Amniotic epithelial cell (primary cell): ENCODE measurements at places on chromosomes 4 and X.

DNA sequence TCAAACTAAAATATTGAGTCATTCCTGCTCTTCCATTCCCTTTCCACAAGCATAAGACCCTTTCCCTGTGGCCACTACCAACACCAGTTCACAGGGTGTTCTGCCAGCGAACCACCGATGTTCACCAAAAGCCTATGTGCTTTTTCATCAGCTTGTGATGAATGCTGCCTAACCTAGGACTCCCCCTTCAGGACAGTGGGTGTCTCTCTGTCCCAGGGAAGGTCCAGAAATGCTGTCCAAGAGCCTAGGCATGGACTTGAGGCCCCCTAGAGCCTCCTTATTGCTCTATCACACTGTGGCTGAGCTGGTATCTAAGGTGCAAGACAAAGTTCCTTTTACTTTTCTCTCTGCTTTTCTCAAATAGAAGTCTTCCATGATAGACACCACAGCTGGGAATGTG is 1015.6 kb downstream of the PCDH19 start:
- no peak for DNase-seq

GRCh38 chr4:42600578-42600977 is 56.3 kb downstream of the ATP8A1 start:
- no peak for DNase-seq

GRCh38 chr4:182593864-182594263 is 323.3 kb downstream of the DCTD start:
- DNase-seq, result no peak

DNA sequence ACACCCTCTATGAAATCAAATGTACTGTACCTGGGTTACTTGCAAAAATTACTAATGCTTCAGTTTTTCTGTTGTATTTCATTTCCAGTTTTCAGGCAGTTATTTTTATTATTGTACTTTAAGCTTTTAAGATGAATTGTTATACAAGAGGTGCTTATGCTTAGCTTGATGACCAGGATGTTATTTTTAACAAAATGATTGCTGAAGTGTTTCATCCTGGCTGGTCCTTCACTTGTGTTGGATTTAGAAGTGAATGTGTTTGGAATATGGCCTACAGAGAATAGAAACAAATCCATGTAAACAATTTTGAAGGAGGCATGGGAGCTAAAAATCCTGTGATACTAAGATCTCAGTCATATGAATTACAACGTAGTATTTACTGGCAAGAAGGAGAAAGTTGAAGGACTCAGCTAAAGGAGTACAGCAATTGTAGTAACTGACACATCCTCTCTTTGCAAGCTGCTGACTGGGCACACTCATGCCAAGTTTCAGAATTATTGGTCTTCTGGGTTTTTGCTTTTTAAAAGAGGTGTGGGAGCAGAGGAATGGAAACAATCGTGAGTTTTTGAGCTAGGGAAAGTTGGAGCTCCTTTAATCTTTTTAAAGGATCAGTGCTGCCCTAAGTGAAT is 9.2 kb downstream of the UBE2A start:
- no peak for DNase-seq

- peak; percentile 60 for DNase-seq
Measured at GRCh38 chr4:168743601-168744000, 246.7 kb downstream of the PALLD start.

DNA sequence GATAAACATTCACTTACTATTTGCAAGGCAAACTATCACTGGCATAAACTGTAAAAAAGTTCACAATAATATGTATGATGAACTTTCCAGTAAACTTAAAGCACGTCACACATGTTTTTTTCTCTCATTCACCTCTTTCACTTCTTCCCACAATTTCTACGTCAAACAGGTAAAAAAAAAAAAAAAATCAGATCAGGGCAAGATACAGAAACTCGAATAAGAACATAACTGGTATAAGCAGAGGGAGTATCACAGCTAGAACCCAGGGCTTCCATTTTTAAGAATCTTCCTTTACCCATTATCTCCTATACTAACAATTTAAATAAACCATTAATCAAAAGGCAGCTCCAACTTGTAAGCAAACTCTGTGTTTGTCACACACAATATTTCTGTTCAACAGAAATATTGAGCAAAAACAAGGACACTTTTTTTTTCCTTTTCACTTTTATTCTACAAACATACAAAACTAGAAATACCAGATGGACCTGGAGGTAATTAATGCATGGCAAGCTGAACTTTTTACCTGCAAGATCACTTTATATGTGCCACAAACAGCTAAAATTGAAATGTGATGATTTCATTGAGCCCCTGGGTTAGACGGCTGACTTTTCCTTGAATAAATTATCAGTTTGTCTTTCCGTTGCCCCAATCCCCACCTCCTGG is 47.5 kb upstream of the NSUN7 start:
- DNase-seq, result no peak

GRCh38 chrX:12360986-12361598 is 222.8 kb downstream of the FRMPD4 start:
- peak; percentile 46 for DNase-seq

- no peak for DNase-seq
Measured at GRCh38 chr4:183637461-183637860, 21.5 kb downstream of the RWDD4 start.

DNA sequence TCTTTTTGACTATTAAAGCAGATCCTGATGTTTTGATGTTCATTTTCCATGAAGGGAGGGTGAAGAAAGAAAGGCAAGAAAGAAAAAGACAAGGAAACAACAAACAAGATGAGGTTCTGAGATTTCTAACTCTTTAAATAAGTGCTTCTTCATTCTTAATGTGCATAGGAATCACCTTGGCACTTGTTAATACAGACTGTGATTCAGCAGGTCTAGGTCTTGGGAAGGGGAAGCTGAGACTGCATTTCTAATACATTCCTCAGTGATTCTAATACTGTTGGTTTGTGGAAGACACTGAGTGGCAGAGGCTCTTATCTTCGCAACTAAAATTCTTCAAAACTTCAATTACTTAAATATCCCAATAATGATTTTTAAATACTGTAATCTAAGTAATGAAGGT is 95.2 kb upstream of the NAP1L5 start:
- DNase-seq, result peak; percentile 71

- DNase-seq, result peak; percentile 62
Measured at GRCh38 chr4:134278675-134279074, 77.1 kb upstream of the PABPC4L start.

DNA sequence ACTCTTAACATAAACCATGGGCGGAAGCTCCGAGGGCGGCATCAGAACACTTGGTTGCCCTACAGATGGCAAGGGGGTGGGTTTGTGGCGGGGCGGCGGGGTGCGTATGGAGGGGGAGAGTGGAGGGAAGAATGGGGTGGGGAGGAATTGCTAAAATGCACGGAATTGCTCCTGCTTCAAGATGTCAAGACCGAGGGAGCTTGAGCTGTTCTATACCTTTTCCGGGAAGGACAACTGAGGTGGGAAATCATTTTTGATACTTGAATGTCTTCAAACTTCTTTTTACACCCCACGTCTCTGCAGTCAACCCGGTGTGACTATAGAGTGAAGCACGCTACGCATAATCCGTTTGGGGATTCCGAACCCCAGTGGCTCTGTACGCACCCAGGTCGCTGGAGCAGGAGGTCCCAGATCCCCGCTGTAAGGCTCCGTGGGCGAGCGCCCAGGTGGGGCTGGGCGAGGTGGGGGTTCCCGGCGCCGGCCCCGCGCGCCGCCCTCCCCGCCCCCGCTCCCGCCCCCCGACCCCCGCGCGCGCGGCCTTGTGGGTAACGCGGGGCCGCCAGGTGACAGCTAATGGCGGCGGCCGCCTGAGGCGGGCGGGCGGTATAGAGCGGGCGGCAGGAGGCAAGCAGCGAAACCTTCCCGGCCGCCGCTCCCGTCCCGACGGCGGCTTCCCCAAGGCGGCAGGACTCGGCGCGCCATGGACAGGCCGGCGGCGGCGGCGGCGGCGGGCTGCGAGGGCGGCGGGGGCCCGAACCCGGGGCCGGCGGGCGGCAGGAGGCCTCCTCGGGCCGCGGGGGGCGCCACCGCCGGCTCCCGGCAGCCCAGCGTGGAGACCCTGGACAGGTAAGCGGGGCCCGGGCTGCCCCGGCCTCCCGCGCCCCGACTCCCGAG is at the start of gene MTMR1:
MTMR1 (plus strand) TSS at position 566 of the 894 bp plus-strand sequence; CDS start at position 701, 135 bp downstream.
- DNase-seq, result no peak

DNA sequence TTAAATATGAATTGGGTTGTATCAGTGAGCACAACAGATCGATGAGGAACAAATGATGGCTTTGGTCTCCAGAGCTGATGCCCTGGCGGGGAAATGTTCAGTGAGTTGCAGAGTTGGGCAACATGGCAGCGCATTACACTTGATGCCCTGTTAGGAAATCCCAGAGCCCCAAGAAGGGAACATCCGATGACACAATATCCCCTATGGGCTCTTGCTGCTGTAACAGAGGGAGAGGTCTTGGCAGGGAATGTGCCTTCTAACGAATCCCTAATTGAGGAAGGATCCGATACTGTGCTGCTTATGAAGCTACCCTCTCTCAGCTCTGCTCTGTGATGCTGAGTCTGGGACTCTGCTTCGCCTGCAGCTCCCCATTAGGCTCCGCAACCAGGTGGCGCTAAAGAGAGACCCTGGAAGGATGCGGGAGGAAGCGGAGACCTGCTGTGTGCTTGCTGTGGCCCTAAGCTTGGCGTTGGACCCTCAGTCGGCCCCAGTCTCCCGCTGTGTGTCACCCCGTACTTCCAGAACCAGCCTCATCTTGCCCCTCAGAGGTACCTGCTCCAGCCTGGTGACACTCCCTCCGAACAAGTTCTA is 38.9 kb downstream of the PDHA1 start:
- peak; percentile 16 for DNase-seq

- no peak for DNase-seq
Measured at GRCh38 chr4:88077911-88078524, 70.6 kb downstream of the PKD2 start.

DNA sequence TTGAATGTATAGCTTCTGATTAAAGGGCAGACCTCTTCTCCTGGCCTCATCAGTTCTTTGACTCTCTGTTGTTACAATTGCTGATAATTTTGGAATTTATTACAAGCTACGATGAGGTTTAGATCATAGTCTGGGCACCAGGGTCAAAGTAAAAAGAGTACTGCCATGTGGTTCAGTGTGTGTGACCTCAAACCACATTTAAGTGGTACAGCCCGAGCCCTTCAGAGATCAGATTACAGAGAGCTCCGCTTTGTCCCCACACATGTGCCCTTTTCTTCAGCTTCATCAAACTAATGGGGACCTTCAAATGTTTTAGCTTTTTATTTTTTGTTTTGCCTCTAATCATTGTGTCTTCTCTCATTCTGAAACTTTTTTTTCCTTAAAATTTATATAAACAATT is 37.1 kb downstream of the SPANXN2 start:
- no peak for DNase-seq

GRCh38 chr4:90122355-90122748 is 4.8 kb upstream of the CCSER1 start:
- no peak for DNase-seq

- no peak for DNase-seq
Measured at GRCh38 chr4:335515-335914, 2.1 kb upstream of the ZNF141 start.

DNA sequence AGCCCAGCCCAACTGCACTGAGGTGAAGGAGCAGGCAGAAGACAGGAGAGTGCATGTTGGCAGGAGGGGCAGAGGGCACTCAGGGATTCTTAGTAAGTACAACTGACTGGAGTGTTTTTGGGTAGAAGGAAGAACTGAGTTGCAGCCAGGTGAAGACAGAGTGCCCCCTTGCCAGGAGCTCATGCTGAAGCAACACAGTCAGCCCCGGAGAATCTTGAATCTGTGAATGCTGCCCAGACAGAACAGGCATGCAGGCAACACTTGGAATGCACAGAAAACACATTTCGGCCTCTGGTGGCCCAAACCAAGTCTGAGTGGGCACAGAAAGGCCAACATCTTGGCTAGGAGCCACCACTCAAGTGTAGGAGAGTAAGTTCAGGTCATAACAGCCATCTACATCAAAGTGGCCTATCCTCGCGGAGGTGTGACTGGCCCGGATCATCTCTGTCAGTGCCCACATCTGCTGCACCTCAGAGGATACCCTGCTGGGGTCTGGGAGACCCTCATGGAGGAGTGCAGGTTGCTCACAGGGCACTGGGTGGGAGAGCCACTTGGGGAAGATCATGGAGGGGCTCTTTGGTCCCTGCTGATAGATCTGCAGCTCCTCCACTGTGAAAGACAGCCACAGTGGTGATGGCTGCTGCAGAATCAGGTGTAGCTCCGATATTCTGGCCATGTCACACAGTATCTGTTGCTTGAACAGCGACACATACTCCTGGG is 40.4 kb downstream of the USP11 start:
- no peak for DNase-seq

GRCh38 chr4:76090241-76090691 is 15.8 kb downstream of the ART3 start:
- peak; percentile 100 for DNase-seq

DNA sequence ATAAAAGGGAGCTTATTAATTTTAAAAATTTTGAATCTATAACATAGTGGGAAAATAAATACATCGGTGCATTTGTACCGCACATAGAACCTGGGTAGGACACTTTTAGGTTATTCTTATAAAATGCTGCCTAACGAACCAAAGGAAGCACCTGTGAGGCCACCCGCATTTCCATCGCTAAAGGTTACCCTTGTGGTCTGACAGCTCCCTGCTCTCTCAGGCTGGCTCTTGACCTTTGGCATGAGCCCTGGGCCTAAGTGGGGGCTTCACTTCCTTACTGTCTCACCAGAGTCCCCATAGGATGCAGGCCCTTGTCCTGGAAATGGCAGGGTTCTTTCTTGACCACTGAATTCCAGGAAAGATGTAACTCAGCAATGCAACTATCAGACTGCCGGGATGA is 46.0 kb downstream of the HADH start:
- DNase-seq, result no peak

- no peak for DNase-seq
Measured at GRCh38 chrX:142186103-142186502, 19.0 kb downstream of the MAGEC2 start.

- DNase-seq, result no peak
Measured at GRCh38 chr4:39484582-39485272, 25.9 kb downstream of the LIAS start.

GRCh38 chr4:123706973-123707372 is 310.4 kb downstream of the SPRY1 start:
- DNase-seq, result peak; percentile 9

- DNase-seq, result no peak
Measured at GRCh38 chr4:175351473-175351872, 433.3 kb downstream of the ADAM29 start.

DNA sequence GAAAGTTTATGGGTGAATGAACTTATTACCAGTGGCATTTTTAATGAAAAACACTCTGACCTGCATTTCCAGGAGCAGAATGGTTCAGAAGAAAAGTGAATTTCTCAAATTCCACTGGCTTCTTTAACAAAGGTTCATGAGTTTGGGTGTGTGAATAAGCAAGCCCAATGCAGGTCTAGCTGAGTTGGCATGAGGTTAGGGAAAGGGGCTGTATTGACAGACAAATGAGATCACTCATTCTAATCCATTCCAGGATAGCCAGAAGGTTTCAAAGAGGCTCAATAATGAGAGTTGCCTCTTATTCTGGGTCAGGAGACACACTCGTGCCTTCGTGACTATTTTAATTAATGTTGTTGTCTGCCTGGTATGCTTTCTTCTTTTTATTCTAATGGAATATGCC is 43.7 kb upstream of the NPY2R start:
- no peak for DNase-seq

DNA sequence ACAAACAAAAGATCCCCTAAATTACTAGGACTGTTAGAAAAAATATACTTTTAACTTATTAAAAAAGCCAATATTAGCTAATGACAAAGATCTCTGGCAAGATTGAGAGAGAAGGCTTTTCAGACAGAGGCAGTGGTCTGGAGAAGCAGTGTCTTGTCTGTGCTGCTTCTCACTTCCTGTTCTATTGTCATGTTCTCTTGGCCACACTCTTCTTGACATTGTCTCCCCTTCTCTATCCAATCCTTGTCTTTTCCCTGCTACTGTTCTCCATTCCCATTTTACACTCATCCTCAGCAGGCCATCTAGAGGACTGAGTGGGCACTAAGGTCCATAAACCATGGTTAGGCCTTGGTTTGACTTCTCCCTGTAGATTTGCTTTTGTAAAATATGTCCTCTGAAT is 14.0 kb upstream of the TAPT1 start:
- no peak for DNase-seq
